ENCODE measurements at places on chromosomes 5 and 9.

GRCh38 chr5:179533907-179534306, 16.4 kb upstream of the RUFY1 start:
- no peak for DNase-seq

GRCh38 chr9:110081395-110081794, 126.6 kb downstream of the C9orf152 start:
- no peak for DNase-seq

- DNase-seq, result no peak
Measured at GRCh38 chr9:136135326-136136126, 16.9 kb upstream of the TMEM250 start.

DNA sequence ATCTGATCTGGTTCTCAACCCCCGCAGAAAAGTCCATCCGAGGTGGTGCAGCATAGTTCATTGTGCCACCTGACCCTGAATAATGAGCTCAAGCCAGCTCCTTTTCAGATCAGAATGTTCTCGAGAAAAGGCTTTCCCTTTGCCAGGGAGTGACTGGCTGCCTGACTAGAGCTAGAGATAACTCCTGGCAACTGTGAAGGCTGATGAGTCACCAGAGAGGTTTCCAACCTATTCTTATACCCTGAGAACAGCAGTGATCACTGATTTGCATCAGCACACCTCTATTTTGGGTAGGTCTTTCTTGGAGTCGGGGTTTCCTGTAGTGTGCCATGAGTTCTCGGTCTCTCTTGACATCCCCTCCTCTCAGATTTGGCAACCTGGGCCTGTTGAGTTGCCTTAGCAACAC, 127.9 kb downstream of the PIK3R1 start:
- DNase-seq, result peak; percentile 82

- no peak for DNase-seq
Measured at GRCh38 chr5:66860199-66860975, 264.2 kb downstream of the MAST4 start.

- DNase-seq, result no peak
Measured at GRCh38 chr5:163760498-163760897, 255.1 kb downstream of the MAT2B start.

- no peak for DNase-seq
Measured at GRCh38 chr5:143542798-143543144, 139.3 kb upstream of the NR3C1 start.

- no peak for DNase-seq
Measured at GRCh38 chr5:132687995-132688394, 14.2 kb downstream of the IL4 start.

GRCh38 chr5:74613283-74613682, 27.2 kb downstream of the ENC1 start:
- DNase-seq, result no peak

All from erythroblast (primary cell).